ENCODE measurements at places on chromosomes 13 and 19.

GRCh38 chr19:15576526-15577156, 38.4 kb upstream of the CYP4F8 start:
- no peak for DNase-seq

GRCh38 chr13:20891034-20891433, 11.5 kb downstream of the XPO4 start:
- no peak for DNase-seq

- no peak for DNase-seq
Observed at GRCh38 chr13:100540621-100541020, 48.0 kb downstream of the GGACT start.

GRCh38 chr19:19849056-19849455, 16.6 kb upstream of the ZNF253 start:
- DNase-seq, result no peak

DNA sequence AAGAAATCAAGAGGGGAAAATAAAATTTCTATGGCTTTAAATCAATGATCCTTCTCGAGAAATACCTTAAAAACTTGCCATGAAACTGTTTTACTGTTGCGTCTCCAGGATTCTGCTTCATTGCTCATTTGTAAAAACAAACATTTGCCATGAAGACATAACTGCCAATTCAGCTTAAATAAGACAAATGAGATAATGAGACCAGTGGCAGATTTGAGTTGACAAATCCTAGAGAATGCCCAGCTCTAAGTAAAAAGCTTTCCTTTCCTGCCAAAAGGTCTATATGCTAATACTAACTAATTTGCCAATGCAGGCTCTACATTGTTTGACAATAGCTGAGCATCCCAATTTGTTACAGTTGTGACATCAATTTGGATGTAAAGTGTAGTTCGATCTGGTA, 400.5 kb upstream of the PCDH9 start:
- no peak for DNase-seq
